NCI-H524 (cell line): ENCODE measurements at places on chromosomes 1 and 21.

DNA sequence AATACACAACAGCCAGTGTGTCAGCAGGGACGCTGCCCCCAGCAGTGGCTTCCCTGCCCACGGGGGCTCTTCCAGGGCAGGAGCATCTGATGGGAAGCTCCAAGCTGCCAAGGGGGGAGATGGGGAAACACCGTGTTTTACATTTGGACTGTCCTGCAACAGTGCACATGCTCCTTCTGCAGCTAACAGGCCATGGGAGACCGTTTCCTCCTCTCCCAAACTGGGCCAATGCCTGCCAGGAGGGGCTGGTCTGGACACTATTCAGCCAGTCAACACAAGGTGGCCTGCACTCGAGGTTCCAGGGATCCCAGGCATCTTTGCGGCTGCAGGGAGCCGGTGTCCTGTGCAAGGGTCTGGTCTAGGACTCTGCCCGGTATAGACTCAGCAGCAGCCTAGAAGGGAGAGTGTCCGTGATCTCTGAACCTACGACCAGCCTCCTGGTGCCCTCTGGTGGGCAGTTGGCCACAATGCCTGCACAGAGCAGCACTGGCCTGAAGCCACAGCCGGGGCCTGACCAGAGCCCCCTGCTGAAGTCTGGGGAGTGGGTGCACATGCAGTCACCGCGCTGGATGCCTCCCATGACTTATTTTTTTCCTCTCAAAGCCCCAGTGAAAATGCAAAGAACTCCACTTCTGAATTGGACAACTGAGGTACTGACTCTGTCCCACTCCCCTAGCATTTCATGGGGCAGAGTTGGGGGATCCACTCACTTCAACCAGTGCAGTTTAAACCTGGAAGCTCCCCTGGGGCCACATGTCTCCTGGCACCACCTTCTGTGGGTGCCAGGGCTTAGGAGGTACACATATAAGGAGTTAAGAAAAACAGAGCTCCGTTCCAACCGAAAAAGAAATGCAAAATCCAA, 33.3 kb downstream of the RCC2 start:
- DNase-seq: peak; percentile 52

- DNase-seq: no peak
Observed at GRCh38 chr1:174923820-174924219, 75.9 kb upstream of the CACYBP start.

GRCh38 chr1:189859385-189859977, 618.2 kb downstream of the BRINP3 start:
- no peak for DNase-seq

DNA sequence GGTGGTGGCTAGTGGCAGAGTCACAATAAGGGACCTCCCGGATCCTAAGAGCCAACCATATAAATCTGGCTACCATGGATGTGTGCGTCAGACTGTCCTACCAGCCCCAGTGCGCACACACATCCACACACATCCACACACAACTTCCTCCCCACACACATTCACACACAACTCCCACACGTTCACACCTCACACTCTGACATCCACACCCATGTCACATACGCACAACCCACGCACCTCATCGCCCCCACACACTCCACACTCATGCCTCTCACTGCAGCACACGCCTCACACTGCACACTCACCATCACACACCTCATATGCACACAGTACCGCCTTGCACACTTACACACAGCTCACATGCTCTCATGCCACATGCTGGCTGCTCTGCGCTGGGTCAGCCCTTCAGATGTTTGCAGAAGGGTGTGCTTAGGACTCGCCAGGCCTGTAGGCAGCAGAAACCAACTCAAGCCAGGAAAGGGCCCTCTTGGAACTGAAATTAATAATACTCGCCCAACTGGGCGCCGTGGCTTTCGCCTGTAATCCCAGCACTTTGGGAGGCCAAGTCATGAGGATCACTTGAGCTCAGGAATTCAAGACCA, 3.0 kb downstream of the LDLRAD2 start:
- DNase-seq: no peak

DNA sequence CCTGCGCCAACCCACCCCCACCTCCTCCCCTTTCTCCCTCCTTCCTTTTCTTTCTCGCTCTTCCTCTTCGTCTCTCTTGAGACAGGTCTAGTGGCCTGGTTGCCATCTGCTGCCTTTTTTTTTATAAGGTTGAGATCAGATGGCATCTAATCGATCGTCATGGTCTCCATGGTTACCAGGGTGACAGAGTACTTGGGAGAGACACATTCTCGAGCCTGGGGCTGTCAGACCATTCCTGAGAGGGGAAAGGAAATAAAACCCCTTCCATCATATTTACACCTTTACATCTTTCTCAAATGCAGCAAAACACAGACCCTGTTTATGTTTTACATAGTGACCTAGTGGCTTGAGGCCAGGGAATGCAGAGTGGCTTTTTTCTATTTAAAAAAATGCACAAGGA, 53.5 kb upstream of the SLC22A15 start:
- peak; percentile 86 for DNase-seq

GRCh38 chr1:64092851-64093371, 110.5 kb upstream of the UBE2U start:
- DNase-seq: peak; percentile 40

DNA sequence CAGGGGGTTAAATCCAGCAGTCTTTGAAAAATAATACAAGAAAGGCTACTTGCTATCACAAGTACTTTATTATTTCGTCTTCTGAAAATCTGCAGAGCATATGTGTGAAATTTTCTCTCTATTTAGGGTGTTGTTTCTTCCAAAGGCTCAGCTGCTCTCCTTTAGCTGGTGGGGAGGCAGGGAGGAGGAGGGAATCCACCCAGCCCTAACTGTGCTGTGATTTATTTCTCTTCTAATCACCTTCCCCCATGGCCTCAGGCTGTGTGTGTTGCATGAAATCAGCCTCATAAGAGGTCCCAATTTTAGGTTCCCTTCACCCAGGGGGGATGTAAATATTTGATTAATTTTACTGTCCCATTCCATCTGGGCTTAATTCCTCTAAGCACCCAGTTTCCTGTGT, 77.6 kb upstream of the PGBD5 start:
- no peak for DNase-seq

GRCh38 chr1:5811419-5811818, 180.8 kb downstream of the NPHP4 start:
- peak; percentile 76 for DNase-seq

DNA sequence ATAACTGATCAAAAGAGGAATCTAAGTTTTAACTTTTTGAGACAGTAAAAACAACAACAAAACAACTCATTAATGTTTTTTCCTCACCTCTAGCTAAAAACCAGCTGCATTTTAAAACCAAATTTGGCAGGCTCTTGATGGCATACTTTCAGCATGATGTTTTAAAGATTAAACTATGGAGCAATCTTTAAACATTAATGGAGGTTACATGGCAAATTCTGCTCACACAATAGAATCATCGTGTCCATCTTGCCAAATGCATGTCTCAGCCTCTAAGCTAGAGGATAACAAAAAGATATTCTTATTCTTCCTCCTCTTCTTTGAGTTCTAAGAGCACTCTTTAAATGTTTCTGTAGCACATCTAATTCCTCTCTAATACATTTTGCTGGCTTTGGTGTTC, 579.8 kb upstream of the PKN2 start:
- no peak for DNase-seq

- no peak for DNase-seq
Observed at GRCh38 chr21:36099000-36099399, 29.2 kb downstream of the CBR1 start.

GRCh38 chr1:80509965-80510522, 1290.7 kb upstream of the ADGRL2 start:
- no peak for DNase-seq

DNA sequence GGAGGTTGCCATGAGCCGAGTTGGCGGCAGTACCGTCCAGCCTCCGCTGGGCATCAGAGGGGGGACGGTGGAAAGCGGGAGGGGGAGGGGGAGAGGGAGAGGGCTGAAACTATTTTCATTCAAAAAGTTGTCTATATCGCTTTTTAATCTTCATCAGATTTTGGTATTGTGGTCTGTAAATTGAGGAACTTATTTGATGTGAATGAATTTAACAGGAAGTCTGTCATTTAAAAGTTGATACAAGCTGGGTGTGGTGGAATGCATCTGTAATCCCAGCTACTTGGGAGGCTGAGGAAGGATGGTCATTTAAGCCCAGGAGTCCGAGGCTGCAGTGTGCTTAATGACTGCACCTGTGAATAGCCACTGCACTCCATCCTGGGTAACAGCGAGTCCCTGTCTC, 3.0 kb upstream of the EPHX4 start:
- DNase-seq: no peak
